Stimulated activated CD4-positive, alpha-beta T cell treated with anti-CD3 and anti-CD28 coated beads, Interleukin-1b, Interleukin-23, amount 100 ng/mL, for 24 hours (primary cell): ENCODE measurements at places on chromosomes 6 and 20.

GRCh38 chr20:31695849-31696804, 26.5 kb downstream of the BCL2L1 start:
- no peak for DNase-seq

- no peak for DNase-seq
Observed at GRCh38 chr6:96899451-96899998, 1.8 kb upstream of the NDUFAF4 start.

- DNase-seq, result no peak
Observed at GRCh38 chr6:8481727-8482126, 46.4 kb upstream of the SLC35B3 start.

DNA sequence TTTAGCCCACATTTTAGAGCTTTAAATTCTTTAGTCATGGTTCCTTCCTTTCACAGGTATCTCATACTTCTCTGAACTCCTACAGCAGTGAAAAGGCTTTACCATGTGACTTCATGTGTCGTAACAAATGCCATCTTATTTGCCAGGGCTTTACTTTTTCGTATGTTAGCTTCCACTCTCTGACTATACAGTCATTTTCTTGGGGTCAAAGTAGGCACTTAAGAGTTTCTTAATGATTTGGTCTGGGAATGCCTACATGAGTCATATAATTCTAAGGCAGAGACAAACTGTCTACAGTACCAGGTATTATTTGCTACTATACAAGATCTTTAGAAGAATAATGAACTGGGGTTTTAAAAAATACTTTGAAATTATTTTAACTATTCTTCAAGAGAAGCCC, 15.0 kb downstream of the RAB23 start:
- no peak for DNase-seq

DNA sequence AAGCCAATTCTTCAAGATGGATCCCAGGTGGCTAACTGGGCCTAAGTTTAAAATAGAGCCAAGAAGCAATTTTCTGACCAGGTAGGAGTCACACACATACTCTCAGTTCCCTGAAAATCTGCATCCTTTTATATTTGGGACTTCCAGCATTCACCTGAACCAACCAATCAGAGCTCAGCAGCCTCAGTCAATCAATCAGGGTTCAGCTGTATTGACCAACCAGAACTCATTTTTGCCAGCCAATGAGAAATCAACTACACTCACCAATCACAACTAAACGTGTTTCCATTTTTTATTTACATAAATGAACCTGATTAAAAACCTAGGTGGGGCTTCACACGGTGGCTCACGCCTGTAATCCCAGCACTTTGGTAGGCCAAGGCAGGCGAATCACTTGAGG, 37.5 kb downstream of the SLC17A4 start:
- DNase-seq, result no peak

- no peak for DNase-seq
Observed at GRCh38 chr20:31769681-31770080, 30.6 kb downstream of the TPX2 start.

GRCh38 chr20:32510601-32511357, 74.4 kb downstream of the NOL4L start:
- DNase-seq, result no peak

DNA sequence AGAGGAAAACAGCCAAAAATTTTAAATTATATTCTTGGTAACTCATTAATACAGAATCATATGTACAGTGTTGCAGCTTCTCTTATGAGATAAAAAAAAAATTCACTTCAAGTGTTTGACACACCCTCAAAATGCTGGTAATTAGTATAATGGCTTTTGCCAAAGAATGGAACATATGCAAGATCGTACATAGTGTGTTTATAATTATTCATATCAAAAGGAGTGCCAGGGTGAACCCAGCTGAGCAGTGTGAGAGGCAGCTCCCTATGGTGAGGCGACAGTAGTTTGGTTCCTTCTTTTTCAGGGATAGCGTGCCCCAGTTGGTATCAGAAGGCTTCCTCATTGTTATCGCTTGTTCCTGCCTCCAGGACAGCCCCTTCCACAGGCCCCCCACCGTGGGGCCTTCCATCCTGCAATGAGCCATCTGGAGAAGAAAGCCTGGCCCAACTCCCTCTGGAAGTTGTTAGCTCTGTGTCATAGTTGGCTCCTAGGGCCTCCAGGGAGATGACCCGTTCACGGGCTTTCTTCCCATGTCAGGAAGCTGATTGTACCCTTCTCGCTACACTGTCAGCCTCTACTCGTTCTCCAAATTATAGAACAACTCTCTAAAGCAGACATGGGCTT, 150.7 kb downstream of the FRK start:
- DNase-seq, result no peak

DNA sequence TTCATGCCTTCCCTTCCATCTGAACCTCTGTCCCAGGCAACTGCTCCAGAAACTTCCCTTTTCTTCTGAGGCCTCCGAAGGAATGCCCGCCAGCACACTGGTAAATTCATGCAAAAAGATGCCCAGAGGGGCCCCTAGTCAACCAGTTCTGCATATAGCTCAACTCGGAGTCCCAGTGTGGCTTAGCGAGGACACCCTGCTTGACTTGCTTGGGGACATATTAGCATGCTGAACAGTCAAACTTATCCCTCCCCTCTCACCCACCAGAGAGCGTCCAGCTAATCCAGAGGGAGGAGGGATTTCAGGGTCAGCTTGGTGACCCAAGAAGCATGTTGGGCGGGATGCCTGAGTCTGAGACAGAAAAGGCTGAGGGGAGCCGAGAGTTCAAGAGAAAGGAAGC, 23.0 kb upstream of the MDFI start:
- DNase-seq, result no peak

DNA sequence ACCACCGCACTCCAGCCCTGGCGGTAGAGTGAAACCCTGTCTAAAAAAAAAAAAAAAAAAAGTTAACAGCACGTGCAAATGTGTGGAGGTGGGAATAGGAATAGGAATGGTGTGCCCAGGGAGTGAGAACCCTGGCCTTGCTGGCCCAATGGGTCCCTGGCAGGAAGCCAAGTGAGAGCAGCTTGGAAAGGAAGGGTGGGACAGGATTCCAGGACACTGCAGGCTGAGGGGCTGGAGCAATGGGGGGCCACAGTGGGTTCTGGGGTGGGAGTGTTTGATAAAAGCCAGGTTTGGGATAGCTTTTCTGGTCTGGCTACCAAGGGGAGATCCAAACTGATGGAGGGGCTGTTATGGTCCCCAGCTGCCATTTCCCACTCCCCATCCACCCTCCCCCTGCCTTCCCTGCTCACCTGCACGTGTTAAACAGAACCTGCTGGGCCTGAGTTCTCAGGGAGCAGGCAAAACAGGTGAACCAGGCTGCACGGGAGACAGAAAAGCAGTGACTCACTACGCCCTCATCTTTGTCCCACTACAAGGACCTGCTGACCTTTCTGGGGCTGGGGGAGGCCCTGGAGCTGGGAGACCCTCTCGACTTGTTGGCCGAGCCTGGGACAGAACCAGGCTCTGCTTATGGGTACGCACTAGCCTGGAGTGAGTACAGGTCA, 3.3 kb downstream of the SUN5 start:
- no peak for DNase-seq
